ENCODE measurements at places on chromosomes 16 and 17.

DNA sequence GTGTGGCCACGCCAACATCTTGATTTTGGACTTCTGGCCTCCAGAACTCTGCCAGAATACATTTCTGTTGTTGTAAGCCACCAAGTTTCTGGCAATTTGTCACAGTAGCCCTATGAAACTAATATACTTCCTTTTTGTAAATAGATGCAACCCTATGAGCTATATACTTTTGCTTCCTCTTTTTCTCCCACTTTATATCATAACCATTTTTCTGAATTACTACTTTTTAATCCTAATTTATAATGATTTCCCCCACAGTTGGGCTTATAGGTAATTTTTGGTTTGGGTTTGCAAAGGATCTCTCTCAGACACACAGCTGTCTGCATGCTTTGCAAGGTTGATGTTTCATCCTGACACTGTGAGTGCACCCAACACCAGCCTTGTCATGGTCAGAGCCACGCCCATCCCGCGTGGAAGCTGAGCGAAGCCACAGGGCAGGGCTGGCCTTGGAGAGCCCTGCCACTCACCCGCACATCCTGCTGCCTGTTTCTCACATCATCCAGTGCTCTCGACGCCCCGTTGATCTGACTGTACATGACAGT is 5.8 kb downstream of the TRIM25 start:
- DNase-seq: no peak

DNA sequence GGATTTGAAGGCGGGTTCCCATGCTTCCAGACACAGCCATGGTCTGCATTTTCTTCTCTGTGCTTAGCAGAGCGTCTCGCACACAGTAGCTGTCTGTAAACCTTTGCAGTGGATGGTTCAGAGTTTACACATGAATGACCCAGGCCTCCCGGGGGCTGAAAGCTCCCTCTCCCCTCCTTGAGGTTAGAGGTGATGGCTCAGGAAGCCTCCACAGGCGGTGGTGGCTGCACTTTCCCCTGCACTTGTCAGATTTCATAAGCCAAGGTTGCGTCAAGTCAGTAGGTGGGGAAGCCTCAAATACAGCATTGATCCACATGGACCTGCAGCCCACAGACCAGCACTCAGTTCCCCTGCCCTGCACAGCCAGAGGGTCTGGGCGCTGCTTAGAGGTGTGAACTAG is 211.9 kb downstream of the KATNIP start:
- DNase-seq: no peak

GRCh38 chr17:31740611-31741082 is 118.4 kb downstream of the COPRS start:
- DNase-seq: no peak

DNA sequence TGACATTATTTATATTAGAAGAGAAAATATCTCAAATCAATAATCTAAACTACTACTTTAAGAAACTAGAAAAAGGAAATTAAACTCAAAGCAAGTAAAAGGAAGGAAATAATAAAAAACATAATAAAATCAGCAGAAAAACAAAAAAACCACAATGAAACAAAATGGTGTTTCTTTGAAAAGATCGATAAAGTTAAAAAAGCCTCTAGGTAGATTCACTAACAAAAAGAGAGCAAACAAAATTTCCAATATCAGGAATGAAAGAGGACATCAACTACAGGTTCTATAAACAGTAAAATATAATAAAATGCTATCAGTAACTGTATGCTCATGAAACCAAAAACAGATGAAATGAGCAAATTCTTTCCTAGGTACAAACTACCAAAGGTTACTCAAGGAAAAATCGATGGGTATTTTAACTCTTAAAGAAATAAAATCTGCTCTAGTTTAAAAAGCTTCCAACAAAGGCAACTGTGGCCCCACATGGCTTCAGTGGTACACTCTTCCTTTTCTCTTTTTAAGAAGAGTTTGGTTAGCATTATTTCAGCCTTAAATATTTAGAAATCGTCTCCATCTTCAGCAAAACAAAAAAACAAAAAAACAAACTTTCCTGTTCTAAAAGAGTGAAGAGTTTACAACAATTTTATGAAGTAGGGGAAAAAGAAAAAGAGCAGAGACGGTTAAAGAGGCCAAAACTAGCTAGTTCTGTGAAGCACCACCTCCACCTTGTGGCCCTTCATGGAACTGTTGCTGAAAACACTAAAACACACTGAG is 102.2 kb downstream of the TRIM37 start:
- DNase-seq: peak; percentile 24

DNA sequence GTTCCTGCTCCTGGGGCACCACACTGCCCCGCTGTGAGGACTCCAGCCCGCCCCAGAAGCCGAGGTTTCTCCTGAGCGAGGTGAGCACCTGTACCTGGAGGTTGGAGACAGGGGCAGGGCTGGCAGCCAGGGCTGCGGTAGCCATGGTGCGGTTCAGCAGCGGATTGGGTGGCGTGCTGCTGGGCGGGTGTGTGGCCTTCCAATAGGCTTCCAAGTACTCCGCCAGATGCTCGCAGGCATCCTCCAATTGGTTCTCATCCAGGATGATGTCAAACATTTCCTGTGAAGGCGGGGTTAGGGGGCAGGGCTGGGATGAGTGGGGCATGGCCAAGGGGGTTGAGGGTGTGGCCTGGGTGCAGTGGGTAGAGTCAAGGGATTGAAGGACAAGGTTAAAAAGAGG is 11.3 kb upstream of the ARL5C start:
- DNase-seq: no peak
